ENCODE measurements at places on chromosomes 3 and 15.

DNA sequence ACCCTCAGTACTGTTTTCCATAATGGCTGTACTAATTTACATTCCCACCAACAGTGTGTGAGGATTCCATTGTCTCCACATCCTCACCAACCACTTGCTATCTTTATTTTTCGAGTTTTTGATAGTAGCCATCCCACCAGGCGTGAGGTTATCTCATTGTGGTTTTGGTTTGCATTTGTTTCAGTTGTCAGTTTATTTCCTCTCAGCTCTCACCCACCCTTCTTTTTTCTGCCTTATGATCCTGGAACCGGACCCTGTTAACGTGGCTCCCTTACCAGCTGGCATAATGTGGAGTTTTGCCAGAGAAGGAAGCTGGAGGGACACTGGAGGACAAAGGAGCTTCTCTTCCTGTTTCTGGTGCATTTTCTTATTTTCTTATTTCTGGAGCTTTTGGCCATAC lies 25.1 kb upstream of the SH3GL3 start:
- DNase-seq = no peak

- DNase-seq = no peak
Measured at GRCh38 chr3:82508-82907, 114.1 kb upstream of the CHL1 start.

- no peak for DNase-seq
Measured at GRCh38 chr3:72210261-72210660, 425.3 kb upstream of the PROK2 start.

DNA sequence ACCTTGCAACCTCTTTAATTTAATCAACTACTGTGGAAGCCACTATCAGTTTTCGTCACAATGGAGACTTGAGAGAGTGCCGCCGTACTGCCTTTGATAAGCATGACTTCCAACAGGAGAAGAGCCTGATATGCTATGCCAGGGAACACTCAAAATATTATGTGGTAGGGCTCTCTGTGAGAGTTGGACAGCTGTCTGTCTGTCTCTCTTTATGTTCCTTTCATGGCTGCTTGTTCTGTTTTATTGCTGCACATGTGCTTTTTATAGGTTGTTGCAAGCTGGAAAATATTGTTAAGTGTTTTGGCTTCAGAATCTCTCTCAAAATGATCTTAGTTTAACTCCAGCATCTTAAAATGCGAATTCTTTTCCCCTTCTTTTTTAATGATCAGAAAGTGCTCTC lies 249.4 kb upstream of the RARB start:
- DNase-seq = no peak

DNA sequence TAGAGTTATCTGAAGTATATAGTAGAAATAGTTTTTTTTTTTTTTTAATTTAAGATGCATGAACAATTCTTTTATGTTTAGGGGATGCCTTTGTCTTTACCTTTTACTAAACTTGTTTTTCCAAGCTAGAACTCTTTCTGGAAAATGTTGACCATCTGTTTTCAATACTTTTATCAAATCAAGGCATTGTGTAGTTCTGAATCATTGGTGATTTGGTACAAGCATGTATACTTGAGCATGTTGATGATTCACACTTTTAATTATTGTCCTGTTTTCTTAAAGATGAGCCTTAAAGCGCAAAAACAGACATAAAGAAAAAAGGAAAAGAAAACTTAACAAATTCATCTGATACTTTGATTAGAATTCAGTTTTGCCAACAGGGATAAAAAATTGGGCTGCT lies 28.3 kb downstream of the PDCD6IP start:
- DNase-seq = no peak

DNA sequence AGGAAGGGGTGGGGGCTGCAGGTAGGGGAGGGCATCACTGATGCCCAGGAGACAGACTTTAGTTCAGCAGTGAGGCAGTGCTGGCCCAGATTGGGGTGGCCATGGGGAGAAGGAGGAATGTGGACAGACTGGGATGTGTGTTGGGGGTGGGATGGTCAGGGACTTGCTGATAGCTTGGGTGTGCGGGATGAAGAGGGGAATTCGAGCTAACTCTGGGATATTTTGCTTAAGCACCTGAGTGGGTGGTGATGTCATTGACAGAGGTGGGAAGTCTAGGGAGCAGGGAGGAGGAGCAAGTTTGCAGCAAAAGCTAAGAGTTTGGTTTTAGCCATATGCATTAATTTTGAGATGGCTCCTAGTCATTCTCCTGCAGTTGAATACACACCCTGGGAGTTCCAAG lies 207.5 kb downstream of the RPLP1 start:
- DNase-seq = no peak

DNA sequence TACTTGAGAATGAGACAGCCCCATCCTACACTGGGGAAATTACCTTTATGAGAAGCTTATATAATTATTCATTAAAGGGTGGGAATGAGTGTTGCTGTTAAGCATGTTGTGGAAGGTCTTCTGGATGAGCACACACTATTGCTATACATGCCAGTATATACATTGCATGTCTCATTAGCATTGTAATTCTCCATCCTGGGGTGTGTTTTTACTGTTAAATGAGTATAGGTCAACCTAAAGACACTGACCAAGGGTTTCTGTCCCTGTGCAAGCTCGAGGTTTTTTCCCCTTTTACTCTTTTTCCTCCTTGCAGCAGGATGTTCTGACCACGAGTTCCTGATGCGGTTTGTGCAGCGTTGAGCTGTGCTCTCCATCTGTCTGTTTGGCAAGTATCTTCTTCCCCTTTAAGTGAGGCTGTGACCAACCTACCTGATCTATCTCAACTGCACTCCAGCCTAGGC lies 7.2 kb upstream of the IVD start:
- no peak for DNase-seq

- DNase-seq = no peak
Measured at GRCh38 chr3:355622-356021, 159.1 kb downstream of the CHL1 start.

DNA sequence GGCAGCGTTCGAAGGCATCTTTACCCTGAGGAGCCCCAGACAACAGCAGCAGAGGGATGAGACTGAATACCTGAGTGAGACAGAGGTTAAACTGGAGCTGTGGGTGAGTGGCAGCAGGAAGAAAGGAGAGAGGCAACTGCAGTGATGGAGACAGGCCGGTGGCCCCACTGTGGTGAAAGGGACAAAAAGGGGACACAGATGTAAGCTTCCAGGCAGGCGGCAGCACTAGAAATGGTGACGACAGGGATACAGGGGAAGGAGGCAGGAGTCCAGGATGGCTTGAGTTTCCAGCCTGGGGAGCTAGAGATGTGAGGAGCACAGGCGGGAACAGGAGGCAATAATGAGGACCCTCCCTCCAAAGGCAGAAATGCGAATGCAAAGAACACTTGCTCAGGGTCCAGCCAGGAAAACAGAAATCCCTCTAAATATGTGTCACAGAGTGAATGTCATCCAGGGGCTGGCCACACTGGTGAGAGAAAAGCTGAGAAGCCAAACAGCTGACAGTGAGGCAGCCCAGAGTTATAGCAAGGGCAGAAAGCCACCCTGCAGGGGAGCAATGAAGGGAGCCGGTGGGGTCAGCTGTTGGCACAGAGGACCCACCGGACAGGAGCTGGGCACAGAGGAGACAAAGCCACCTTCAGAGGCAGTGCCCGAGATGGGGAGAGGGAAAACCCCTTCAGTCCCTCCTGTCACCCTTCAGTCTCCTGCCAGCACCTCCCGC lies 70.1 kb downstream of the TBC1D2B start:
- no peak for DNase-seq

DNA sequence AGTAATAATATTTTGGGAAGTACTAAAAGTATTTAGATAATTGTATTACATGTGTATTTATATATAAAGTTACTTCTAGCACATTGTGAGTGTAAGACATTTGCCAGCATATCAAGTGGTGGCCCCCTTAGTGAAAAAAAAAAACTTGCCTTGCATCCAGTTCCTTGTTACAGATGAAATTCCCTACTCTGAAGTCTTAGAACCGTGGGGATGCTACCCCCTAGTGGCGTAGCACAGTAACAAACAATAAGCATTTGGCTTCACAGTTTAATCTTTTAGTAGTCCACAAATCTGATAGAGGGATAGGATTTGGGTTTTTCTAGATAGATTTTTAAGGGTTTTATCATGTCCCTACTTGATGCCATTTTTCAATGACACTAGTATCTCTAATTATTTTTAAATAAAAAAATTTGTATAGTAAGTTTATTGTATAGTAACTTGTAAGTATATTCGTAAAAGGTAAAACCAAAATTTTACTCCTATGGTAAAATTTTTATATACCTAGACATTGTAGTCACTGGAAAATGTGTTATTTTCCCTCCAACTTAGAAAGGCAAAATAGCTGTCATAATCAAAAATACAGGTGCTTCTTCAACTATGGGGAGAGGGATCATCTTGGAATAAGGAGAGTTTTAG lies 14.3 kb downstream of the SMC4 start:
- no peak for DNase-seq

DNA sequence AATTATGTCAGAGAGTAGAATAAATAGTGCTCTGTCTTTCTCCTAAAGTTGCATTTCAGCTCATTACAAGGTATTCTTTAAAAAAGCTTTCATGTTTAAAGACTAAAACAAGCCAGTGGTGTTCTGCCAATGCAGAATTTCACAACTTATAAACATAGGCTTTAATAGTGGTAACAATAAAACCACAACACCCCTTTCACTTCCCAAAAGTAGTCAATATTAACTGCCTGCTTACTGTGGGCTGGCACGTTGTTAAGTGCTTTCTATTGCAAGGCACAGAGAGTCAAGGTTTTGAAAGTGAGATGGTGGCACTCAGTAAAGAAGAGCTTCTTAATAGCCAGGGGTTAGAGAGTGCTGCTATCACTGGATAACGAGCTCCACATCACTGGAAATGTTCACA lies 8.4 kb upstream of the RTP1 start:
- DNase-seq = no peak

DNA sequence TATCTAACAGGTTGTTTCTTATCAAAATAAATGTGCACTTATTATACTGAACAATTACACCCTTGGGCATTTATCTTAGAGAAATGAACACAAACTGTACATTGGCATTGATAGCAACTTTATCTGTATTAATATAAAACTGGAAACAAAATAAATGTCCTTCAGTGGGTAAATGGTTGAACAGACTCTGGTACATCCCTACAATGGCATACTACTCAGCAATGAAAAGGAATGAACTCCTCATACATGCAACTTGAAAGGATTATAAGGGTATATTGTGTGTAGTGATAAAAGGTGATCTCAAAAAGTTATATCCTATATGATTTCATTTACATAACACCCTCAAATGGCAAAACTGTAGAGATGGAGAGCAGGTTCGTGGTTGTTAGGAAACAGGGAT lies 23.7 kb upstream of the DLG1 start:
- no peak for DNase-seq

- DNase-seq = no peak
Measured at GRCh38 chr3:186646106-186646505, 5.9 kb downstream of the FETUB start.
